MCF 10A (cell line): ENCODE measurements at places on chromosomes 3 and 15. TPM values are rescaled to one million over a fixed set of nuclear protein-coding genes. Genes with fewer than 3 reads are reported as not detected.

DNA sequence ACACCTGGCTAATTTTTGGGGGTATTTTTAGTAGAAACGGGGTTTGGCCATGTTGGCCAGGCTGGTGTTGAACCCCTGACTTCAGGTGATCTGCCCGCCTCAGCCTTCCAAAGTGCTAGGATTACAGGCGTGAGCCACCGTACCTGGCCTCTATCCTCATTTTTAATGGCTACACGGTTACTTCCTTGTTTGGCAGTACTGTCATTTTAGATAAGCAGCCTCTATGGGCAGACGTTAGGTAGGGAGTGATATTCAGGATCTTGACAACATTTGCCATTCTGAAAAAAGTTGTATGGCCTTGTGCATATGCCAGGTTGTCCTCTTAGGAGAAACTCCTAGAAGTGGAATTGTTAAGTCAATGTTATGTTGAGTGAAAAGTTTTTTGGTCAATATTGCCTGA, 141.7 kb downstream of the ITPR1 start:
- H3K27me3 ChIP-seq = no peaks in the 10 kb centered on the region
- DNase-seq = no peak
- H3K36me3 ChIP-seq = no peaks in the 10 kb centered on the region
- H3K4me3 ChIP-seq = no peak overlapping the region

DNA sequence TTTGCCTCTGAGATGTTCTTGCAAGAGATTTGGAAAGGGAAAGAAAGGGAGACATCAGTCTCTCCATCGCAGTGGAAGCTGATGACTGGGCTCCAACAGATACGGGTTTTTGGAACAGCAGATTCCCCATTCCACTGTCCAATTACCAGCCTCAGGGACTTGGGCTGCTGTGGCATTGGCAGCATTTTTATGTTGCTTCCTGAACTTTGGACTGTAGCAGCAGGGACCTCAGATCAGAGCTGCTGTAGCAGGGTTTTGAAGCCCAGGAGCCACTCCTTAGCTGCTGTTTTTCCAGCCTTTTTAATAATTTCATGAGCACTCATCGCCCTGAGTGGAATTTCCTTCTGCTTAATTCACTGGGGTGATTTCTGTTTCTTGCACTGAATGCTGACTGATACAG, 135.7 kb upstream of the SLCO3A1 start:
- no peak for DNase-seq
- H3K4me3 ChIP-seq = no peak overlapping the region
- H3K4me1 ChIP-seq = no peaks in the 10 kb centered on the region
- H3K36me3 ChIP-seq = no peaks in the 10 kb centered on the region
- no peak overlapping the region for H3K27ac ChIP-seq
- peaks cover 65% of the 10 kb centered on the region for H3K27me3 ChIP-seq

DNA sequence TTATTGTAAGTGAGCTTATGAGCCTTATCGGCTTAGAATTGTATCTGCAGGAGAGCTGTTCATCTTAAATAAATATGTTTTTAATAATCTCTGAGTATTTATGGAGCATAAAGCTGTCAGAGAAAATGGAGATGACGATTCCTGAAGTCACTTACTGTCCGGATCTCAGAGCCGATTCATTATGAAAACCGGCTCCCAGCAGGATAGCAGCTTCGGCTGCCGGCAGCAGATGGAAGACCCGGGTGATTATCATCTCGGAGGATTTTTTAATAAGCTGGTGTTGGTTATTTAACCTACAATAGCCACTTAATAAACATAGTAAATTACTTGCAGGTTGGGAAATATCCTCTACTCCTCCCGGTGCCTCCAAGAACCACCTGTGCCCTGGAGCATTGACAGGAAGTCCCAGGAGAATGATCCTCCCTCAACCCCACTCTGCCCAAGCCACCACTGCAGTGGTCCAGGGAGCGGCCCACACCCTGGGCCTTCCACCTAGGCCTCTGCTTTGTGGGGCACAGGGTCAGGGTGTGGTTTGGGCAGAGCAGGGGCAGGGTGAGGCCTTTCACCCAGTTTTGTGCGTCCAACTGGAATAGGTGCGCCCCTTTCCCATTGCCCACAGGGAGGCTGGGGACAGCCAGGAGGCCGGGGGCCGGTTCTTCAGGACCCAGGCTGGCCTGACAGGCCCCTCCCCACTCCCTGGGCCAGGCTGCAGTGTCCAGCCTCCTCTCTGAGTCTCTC, 42.2 kb upstream of the PRR23E start:
- H3K4me3 ChIP-seq = no peak overlapping the region
- no peaks in the 10 kb centered on the region for H3K36me3 ChIP-seq
- no peaks in the 10 kb centered on the region for H3K4me1 ChIP-seq

- H3K36me3 ChIP-seq = no peaks in the 10 kb centered on the region
- DNase-seq = no peak
- H3K4me3 ChIP-seq = no peak overlapping the region
These were observed 57.2 kb upstream of the HEG1 start for GRCh38 chr3:125112981-125113380.

The SV2B gene
- total RNA-seq = 0.44 and 0.96 TPM in 2 replicates

DNA sequence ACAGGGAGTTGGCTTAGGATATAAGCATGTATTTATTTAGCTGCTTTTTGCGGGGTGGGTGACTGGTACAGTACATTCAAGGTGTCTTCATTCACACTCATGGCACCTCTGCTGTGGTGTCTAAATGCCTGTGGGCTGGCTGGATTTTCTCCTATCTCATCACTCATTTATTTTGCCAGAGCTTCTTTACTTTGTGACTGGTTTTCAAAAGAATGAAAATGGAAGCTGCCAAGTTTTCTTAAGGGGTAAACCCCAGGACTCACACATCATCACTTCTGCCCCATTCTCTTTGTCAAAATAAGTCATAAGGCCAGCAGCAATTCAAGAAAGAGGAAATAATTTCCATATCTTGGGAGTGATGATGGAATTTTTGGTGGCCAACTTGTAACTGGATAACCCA, 493.4 kb upstream of the ALCAM start:
- no peaks in the 10 kb centered on the region for H3K27me3 ChIP-seq
- no peaks in the 10 kb centered on the region for H3K4me1 ChIP-seq
- no peak overlapping the region for H3K4me3 ChIP-seq
- H3K36me3 ChIP-seq = no peaks in the 10 kb centered on the region

DNA sequence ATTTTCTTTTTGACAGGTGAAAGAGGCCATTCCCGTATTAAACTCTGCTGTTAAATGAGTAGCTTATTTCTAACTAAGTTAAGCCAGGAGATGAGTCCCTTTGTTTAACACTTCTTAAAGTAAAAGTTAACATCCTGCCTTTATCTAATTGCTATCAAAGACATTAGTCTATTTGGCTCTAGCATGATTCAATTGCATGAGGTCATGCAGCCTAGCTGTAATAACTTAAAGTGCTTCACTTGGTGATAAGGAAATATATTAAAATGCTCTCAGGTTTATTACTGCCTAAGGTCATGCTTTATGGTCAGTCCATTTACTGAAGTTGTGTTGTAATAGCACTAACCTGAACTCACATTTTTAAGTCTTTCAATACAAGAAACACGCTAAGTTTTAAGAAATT, 82.3 kb upstream of the MLF1 start:
- no peak for DNase-seq
- H3K4me3 ChIP-seq = no peak overlapping the region
- no peaks in the 10 kb centered on the region for H3K4me1 ChIP-seq
- no peaks in the 10 kb centered on the region for H3K27me3 ChIP-seq
